ENCODE measurements at places on chromosomes 1 and 21. TPM values are rescaled to one million over a fixed set of nuclear protein-coding genes. Genes with fewer than 3 reads are reported as not detected.

GRCh38 chr1:180967558-180967957, 54.9 kb downstream of the KIAA1614 start:
- DNase-seq = no peak

DNA sequence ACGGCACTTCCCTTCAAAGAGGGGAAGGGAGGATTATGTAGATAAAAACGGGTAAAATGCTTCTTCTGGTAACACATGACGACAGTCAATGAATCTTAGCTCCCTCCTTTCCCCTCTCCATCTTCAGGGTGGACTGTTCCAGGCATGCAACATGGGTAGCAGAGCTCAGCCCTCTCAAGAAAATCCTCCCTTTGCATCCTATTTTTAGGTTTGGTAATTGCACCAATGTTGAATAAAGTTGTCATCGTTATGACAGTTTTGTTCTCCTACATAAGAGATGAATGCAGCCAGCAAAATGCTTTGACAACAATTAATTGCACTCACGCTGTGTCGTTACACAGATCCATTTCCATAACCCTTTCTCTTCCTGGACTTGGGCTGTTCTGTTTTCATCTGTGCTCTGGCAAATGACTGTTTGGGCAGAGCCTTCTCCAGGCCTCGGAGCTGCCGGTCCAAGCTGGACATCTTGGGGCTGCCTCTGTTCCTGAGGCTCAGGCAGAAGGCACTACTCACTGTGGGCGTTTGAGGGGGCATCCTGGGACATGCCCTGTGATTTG, 127.6 kb downstream of the CNIH3 start:
- DNase-seq = no peak

- no peak for DNase-seq
Observed at GRCh38 chr21:42431196-42431595, 27.5 kb downstream of the UBASH3A start.

GRCh38 chr1:22503721-22504410, 52.2 kb downstream of the ZBTB40 start:
- no peak for DNase-seq

DNA sequence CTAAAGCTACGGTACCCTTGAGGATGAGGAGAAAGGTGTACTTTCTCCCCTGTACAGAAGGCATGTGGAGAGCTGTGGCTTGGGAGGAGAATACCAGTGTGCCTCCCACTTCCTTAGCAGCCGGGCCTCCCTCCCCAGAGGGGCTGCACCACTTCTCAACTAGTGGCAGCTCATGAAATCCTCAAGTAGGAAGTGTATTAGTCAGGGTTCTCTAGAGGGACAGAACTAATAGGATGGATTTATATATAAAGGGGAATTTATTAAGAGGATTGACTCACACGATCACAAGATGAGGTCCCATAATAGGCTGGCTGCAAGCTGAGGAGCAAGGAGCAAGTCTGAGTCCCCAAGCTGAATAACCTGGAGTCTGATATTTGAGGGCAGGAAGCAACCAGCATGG, 53.1 kb upstream of the PPP2R5A start:
- no peak for DNase-seq

TSPEAR gene
- not detected for total RNA-seq

GRCh38 chr1:119660253-119661083, 12.4 kb upstream of the ZNF697 start:
- DNase-seq = no peak

DNA sequence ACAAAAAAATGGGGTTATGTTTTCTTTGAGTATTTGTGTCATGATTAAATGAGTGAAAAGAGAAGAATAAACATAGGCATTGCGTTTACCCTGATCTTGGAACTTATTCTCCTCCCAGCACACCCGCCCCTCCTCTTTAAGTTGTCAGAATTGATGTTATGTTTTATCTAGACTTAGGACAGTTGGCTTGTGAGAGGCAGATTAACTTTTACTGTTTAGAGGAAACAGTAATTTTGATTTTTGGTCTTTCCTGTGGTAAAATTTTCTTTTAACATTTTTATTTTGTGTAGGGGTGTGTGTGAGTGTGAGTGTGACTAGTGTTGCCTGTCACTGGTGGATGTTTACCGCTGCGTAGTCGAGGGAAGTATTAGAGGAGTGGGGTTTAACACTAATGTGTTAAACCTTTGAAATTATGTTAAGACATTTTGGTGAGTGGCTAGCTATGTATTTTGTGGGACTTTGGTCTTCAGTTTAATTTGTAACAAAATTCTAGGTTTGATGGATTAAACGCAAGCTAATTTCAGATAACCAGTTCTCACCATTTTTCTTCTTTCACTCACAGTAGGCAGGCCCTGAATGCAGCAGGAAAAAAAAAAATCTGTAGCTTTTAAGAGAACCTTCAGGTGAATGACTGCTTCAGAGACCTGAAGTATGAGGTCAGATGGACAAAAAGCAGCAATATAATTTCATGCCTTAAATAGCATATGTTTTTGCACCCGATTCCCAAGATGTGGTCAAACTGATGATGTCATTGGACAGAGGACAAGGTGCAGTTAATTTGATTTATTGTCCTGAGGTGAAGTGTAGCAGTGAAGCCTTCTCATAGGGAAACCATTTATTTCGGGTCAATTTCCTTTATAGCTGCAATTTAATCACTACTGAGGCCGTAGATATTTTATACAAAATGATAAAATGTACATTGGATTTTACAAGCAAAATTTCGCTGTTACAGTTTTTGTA, 2.7 kb downstream of the POU2F1 start:
- DNase-seq = no peak

- no peak for DNase-seq
Observed at GRCh38 chr1:221892301-221892830, 150.5 kb upstream of the DUSP10 start.

- DNase-seq = no peak
Observed at GRCh38 chr1:4880626-4881025, 226.2 kb downstream of the AJAP1 start.

DNA sequence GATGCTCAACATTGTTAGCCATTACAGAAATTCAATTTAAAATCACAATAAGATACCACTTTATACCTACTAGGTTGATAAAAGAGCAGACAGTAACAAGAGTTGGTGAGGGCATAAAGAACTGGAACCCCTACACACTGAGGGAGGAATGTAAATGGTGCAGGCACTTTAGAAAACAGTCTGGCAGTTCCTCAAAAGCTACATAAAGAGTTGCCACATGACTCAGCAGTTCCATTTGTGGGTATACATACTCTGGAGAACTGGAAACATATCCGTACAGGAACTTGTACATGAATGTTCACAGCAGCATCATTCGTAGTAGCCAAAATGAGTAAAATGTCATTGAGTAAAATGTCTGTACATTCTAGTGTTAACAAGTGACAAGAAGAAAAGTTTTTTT, 17.0 kb downstream of the NSL1 start:
- peak; percentile 57 for DNase-seq

- DNase-seq = no peak
Observed at GRCh38 chr1:196427976-196428734, 180.1 kb downstream of the KCNT2 start.

GRCh38 chr1:201036188-201036842, 12.8 kb upstream of the KIF21B start:
- DNase-seq = no peak

ZSWIM5 gene
- 0.32 TPM for total RNA-seq

ZFP69 gene
- 2.2 TPM for total RNA-seq

OR6K6 gene
- not detected for total RNA-seq

GRCh38 chr1:110118636-110119396, 6.6 kb downstream of the UBL4B start:
- peak; percentile 16 for DNase-seq

HCRTR1 gene
- total RNA-seq = not detected

DNA sequence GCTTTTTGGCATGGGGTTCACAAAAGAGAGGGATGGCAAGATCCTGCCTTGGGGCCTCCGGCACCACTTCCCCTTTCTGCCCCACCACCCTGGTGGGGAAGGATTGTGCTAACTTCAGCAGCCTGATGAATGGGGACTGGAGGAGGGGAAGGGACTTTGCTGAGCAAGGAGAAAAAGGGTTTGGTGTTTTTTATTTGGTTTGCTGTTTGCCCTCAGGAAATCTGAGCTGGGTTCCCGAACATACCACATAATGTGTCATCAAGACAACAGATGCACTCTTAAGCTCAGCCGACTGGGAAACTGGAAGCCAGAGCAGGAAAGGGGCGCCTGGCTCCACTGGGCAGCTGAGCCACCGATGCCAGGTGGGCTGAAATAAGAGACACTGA, 19.8 kb downstream of the OLFML2B start:
- peak; percentile 91 for DNase-seq

Data from MCF 10A (cell line).